Fibroblast of the aortic adventitia (primary cell): ENCODE measurements at places on chromosomes 4 and X. TPM values are rescaled to one million over a fixed set of nuclear protein-coding genes. Genes with fewer than 3 reads are reported as not detected.

Gene EDA2R
- total RNA-seq: 9.2 and 28.1 TPM in 2 replicates

Gene NKX6-1
- 0.18 TPM in 1 of 2 replicates, not detected in the other for total RNA-seq

Gene TMPRSS11F
- total RNA-seq: not detected in 2 replicates

Gene PRRG1
- 10.0 and 15.3 TPM in 2 replicates for total RNA-seq

Gene COMMD8
- total RNA-seq: 15.5 and 43.1 TPM in 2 replicates

Gene MTNR1A
- not detected in 2 replicates for total RNA-seq

Gene IBSP
- not detected in 2 replicates for total RNA-seq

Gene TCEAL2
- total RNA-seq: not detected in 2 replicates

Gene CNGA2
- not detected in 2 replicates for total RNA-seq

Gene GALNTL6
- total RNA-seq: not detected in 2 replicates

Gene KIAA1210
- not detected in 2 replicates for total RNA-seq

Gene IGSF1
- 0.09 and 0.16 TPM in 2 replicates for total RNA-seq

Gene ATOH1
- total RNA-seq: not detected in 2 replicates

Gene EREG
- total RNA-seq: 15.0 TPM in 1 of 2 replicates, not detected in the other

Gene TMEM31
- not detected in 2 replicates for total RNA-seq

Gene REPS2
- 0.82 and 1.7 TPM in 2 replicates for total RNA-seq

Gene CT47B1
- not detected in 2 replicates for total RNA-seq

Gene FDCSP
- not detected in 2 replicates for total RNA-seq

Gene VEGFD
- 0.90 and 1.6 TPM in 2 replicates for total RNA-seq

Gene TSC22D3
- 13.3 and 45.9 TPM in 2 replicates for total RNA-seq
